Right ventricle myocardium superior (tissue), 1 donor: ENCODE measurements at places on chromosomes 4 and X. TPM values are rescaled to one million over a fixed set of nuclear protein-coding genes. Genes with fewer than 3 reads are reported as not detected.

GAGE13 gene
- total RNA-seq, result not detected

HTN1 gene
- total RNA-seq, result not detected

TBX22 gene
- total RNA-seq, result not detected

ADAM29 gene
- not detected for total RNA-seq

EVC2 gene
- 1.6 TPM for total RNA-seq

PAK3 gene
- 0.35 TPM for total RNA-seq

PABPC1L2A gene
- not detected for total RNA-seq

SSX2 gene
- total RNA-seq, result not detected

RAB9A gene
- 22.6 TPM for total RNA-seq

CYTL1 gene
- total RNA-seq, result not detected

GAGE12F gene
- not detected for total RNA-seq

LUZP4 gene
- not detected for total RNA-seq

TMPRSS11D gene
- not detected for total RNA-seq

TGIF2LX gene
- not detected for total RNA-seq
